ENCODE measurements at places on chromosomes 4 and X. TPM values are rescaled to one million over a fixed set of nuclear protein-coding genes. Genes with fewer than 3 reads are reported as not detected.

HSD17B13 gene
- total RNA-seq = not detected

CT45A3 gene
- total RNA-seq = not detected

ZXDA gene
- total RNA-seq = 7.0 TPM

TRIM75 gene
- total RNA-seq = not detected

PPEF2 gene
- not detected for total RNA-seq

SASH3 gene
- total RNA-seq = not detected
